Stimulated activated CD4-positive, alpha-beta T cell treated with anti-CD3 and anti-CD28 coated beads, Interleukin-15, amount 100 ng/mL, for 1 hour (primary cell): ENCODE measurements at places on chromosomes 6 and 20.

GRCh38 chr6:5014072-5014561 lies 10.3 kb upstream of the RPP40 start:
- DNase-seq: no peak

DNA sequence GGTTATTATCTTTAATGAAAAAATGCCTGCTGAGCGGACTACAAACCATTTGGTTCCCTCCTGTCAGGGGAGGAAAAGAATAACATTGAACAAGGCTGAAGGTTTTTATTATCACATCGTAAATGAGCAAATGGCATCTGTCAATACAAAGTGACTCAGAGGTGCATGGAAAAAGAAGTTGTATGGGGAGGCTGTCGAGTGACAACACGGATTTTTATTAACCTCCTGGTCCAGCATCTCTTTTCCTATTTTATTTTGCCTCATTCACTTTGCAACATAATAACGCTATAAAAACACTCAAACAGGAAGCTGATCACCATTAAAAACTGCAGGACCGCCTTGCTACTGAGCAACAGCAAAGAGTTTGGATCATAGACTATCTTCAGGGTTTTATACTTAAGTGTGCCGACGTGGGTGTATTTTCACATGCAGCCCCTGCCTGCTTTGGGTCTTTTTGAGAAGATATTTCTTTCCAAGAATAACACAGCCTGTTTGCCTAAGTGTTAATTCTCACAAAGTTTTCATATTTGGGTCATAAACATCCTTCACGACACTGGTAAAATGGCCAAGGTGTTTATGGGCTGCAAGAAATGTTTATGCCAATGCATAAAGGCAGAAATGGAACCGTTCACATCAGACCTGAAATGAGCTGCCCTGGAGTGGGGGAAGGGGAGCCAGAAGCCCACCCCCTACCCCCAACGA lies 132.1 kb upstream of the SALL4 start:
- no peak for DNase-seq

DNA sequence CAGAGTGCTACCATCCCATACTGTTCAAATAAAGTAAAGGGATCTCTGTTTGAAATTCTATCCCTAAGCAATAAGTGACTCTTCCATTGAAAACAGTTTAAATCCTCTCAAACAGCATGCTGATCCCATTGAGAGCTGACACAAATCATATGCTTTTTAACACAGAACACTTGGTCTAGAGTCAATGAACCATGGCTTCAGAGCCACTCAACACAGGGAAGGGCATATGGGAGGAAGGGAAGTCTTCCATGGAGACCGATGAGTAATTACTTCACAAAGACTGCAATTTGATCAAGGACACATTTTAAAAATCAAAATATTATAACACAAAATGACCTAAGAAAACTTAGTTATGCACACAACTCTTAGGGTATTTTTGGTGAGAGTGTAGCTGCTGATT lies 1073.0 kb upstream of the MAP3K7 start:
- no peak for DNase-seq

DNA sequence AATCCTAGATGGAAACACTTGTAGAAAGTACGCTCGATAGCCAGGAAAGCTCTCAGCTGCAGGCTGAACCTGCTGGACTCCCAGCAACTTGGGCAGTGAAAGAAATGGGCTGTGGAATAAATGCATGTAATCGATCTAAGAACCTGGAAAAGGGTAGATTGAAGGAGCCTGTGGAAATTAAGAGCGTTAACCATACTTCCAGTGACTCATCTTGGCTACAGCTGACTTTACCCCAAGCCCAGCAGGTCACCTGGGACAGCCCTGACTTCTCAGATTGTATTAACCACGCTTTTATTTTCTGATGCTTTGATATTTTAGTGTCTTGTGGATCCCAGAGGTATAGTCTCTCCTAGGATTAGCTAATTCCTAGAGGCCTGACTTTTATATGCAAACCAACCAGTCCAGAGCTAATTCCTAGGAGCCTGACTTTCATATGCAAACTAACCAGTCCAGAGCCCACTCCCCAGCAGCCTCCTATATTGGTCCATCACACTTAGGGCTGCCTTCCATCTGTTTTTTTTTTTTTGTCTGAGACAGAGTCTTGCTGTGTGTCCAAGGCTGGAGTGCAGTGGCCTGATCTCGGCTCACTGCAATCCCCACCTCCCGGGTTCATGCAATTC lies 86.3 kb downstream of the GMPR start:
- no peak for DNase-seq

GRCh38 chr6:113630738-113631535 lies 226.2 kb upstream of the MARCKS start:
- no peak for DNase-seq

DNA sequence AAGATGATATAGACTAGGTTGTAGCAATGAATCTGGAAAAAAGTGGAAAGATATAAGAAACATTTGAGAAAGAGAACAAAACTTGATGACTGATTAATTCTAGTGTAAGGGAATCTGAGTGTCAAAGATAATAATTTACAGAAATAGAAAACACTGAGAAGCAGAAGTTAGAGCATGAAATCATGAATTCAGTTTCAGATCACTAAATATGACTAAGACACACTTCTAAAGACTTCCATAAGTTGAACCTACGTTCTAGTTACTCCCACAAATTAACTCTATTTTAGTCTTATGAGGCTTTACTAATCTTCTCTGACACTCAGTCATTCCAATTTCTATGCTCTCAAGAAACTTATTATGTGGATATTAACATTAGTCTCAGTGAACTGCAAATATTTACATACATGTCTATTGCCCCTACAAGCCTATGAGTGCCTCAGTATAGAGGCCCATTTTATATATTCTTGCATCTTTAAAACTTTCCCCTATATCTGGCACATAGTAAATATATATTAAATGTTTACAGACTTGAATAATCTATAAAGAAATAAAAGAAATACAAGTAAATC lies 30.4 kb downstream of the IBTK start:
- DNase-seq: no peak

DNA sequence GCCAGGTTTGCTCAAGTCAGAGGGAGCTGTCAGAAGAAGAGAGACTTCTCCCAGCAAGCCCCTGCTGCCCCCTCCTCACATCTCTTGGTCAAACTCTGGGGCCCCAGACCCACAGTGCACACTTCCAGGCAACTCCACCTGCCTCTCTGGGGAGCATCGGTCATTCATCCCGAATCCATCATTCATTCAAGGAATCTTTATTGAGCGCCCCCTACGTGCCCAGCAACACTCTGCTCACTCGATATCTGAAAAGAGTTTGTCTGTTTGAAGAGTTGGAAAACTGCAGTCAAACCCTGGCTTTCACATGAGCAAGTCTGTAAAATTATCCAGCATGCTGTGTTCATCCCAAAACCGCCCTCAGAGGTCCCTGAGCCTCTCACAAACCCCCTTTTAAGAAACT lies 66.2 kb downstream of the PRR18 start:
- DNase-seq: no peak

DNA sequence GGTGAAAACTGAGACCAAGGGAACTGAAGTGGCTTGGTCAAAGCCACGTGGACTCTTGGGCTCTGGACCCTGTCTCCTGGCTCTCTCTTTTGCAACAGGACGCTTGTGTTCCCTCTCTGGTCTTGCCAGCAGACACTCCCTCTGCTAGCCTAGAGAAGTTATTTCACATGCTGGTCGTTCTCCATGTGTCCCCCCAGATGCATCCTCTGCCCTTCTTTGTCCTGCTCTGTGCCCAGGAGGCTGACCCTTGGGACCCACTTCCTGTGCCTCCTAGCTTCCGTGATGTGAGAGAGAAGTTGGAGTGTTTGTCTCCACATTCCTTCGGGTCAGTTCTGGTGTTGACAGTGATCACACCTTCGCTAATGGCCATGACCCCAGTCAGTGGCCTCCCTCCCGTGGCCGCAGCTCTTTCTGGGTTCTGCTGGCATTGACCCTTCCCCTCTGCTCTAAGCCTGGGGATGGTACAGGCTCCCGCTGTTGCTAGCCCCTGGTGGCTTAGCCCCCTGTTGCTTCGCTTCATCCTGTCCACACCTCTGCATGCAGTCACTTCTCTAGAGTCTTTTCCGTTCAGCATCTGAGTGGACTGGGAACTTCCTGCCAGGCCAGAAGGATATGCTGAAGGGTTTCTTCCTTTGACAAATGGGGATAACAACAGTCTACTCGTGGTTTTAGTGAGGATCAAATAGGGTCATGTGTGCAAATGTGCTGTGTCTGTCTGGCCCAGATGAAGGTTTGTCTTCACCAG lies 70.1 kb upstream of the BMP2 start:
- no peak for DNase-seq

GRCh38 chr6:131116755-131117360 lies 18.4 kb upstream of the AKAP7 start:
- no peak for DNase-seq

DNA sequence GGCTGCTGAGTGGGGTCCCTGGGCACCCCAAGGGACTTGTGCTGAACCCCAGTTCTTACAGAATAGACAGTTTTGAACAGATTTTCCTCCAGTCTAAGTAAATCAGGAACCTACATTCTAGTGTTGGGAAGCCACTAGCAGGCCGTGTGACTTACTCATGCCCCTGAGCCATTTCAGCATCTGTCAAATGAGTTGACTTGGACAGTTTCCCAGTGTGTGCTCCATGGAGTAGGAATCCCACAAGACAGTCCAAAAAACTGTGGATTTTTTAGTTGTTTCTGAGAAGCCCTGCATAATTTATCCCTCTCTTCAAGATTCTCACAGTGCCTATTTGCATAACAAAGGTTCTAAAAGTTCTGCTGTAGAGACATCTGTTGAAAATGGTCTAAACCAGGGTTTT lies 2.1 kb downstream of the GABRR2 start:
- DNase-seq: no peak

DNA sequence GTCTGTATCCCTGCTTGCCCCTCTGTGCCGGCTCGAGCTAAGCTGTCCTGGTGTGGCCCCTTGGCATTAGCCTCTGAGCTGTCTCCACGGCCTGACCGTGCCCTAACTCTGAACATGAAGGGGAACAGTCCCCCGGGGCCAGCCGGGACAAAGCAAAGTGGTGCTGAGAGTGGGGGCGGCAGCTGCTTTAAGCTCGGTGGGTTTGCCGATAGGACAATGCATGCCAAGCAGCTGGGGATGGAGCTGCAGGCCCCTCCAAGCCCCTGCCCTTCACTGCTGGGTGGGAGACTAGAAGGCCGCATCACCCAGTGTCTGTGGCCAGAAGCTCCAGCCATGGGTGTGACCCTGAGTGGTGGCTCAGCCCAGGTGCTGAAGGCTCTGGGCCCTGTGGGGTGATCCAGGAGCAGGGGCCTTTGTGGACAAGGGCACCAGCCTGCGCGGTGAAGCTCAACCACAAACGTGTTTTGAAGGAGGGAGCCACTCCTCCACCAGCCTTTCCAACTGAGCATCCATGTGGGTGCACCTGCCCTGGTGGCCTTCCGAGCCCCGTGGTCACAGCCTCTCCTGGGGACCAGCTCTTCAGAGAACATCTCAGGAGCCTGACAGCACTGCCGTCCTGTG lies 242.5 kb downstream of the ERMARD start:
- DNase-seq: no peak

- no peak for DNase-seq
These were observed 79.7 kb upstream of the FYN start for GRCh38 chr6:111952821-111953540.

GRCh38 chr20:44212792-44213191 lies 2.2 kb upstream of the OSER1 start:
- DNase-seq: no peak

DNA sequence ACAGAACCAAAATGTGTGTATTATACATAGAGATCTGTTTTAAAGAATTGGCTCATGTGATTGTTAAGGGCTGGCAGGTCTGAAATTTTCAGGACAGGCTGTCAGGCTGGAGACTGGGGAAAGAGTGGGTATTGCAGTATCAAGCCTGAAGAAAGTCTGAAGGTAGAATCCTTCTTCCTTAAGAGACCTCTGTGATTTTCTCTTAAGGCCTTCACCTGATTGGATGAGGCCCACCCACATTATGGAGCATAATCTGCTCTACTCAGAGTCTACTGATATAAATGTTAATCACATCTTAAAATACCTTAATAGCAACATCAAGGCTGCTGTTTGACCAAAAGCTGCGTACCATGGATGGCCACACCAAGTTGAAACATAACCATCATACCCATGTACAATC lies 43.4 kb upstream of the HINT3 start:
- no peak for DNase-seq

- DNase-seq: no peak
These were observed 13.7 kb upstream of the MLN start for GRCh38 chr6:33817489-33817888.

DNA sequence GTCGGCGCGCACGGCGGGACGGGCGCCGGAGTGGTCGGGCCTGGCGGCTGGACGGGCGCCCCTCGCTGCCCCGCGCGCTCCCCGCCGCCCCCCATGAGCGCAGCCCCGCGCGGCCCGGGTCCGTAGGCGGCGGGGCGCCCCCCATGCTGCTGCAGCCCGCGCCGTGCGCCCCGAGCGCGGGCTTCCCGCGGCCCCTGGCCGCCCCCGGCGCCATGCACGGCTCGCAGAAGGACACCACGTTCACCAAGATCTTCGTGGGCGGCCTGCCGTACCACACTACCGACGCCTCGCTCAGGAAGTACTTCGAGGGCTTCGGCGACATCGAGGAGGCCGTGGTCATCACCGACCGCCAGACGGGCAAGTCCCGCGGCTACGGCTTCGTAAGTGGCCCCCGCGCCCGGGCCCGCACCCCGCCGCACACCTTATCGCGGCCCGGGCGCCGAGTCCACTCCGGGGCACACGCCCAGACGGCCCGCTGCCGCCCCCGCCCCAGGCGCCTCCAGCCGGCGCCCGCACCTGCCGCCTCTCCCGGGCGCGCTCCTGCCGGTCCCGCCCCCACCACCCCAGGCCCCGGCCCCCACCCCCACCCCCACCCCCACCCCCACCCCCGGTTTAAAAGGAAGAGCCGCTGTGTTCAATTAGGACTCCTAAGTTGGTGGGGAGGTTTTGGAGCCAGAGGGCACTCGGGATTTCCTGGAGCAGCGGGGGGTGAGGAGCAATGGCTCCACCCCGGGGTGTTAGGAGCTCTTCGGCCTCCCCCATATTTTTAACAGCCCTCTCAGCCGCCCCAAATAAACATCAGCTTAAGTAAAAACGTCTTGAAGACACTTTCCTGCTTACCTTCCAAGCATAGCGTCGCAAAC lies 474 bp downstream of the RBM38 start:
- no peak for DNase-seq

GRCh38 chr20:11305406-11305805 lies 612.3 kb upstream of the BTBD3 start:
- no peak for DNase-seq

DNA sequence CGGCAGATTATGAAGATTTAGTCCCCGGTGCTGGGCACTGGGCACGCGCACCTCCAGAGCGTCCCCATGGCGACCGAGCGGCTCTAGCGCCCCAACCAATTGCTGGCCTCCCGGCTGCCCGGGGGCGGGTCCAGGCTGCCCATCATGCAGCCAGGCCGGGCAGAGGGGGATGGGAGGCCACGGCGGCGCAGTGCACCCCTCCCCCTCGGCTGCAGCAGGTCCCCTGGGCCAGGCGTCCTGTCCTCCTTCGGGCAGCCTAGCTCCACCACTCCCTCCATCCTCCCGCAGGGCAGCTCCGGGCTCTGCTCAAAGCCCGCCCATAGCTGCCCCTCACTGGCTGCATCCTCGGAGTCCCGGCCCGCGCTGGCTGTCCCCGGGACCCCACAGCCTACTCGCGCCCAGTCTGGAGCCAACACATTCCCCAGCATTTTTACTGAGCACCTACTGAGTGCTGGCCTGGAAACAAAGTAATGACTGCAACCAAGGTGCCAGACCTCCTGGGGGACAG lies 99.4 kb downstream of the ASXL1 start:
- no peak for DNase-seq
